GM12878 (cell line): ENCODE measurements at places on chromosomes 2 and 18. TPM values are rescaled to one million over a fixed set of nuclear protein-coding genes. Genes with fewer than 3 reads are reported as not detected.
A peak's percentile ranks its signal among the peaks of the same experiment; 100 is the strongest.

DNA sequence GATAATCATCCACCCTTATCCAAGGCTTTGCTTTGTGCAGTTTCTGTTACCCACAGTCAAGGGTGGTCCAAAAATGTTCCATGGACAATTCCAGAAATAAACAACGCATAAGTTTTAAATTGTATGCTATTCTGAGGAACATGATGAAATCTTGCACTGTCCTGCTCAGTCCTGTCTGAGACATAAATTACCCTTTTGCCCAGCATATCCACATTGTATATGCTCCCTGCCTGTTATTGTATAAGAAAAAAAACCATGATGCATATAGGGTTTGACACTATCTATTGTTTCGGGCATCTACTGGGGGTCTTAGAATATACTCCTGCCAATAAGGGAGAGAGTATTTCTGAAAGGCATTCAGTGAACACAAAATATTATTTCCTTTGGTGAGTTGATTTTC, 24.0 kb downstream of the LRRTM1 start:
- no peak for DNase-seq

- no peak for DNase-seq
Observed at GRCh38 chr2:231568785-231569435, 23.8 kb upstream of the TEX44 start.

DNA sequence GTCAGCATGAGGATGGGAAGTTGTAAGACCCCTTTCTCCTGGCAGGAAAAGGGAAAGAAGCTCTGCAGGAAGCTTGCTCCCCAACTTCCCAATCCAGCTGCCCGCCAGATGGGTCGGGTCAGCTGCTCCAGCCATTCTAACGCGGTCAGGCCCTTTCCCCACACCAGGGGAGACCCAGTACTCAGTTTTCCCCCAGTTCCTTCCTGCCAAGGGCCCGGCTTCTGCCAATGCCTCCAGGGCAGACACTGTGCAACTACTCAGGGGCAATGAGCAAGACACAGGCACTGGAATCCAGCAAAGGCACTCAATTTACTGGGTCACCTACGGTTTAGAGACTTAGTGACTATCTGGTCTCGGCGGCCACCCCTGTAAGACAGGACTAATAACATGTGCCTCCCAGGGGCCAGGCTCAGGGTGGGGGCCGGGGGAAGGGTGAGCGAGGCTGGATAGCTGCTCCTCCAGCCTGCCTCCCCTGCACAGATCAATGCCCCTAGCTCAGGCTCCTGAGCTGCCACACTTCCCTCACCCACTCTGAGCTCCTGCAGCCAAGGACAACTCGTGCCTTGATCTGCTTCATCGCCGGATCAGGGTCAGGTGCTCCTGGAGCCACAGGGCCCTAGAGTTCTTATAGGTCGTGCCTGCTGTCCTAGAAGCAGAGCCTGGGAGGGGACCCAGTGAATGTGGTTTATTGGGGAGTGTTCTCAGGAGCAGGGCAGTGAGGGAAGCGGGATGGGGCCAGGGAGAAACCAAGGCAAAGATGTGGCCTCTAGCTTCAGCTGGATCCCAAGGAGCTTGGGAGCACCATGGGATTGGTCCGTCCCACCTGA, 171.1 kb downstream of the ZFP36L2 start:
- DNase-seq = no peak

DNA sequence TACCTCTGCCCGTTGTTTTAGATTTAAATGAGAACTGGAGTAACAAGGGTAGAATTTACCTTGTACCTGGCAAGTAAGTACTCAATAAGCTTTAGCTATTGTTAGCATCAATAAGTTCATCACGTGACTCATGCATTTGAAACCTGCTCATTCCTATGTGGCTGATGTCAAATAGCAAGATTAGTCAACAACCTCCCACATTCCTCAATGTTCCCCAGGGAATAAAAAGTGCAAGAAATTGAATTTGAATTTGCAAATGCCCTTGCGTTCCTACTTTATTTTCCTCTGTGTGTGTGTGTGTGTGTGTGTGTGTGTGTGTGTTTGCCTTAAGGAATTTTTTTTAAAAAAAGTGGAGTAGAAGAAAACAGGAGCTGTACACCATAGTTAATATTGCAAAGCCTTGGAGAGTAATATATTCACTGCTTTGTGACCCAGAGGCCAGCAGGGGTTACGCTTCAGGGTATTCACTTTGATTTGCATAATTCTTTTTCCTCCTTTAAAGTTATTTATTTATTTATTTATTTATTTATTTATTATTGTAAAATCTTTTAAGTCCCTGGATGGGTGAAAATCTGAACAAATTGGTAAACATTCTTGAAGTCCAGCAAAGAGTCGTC, 43.9 kb upstream of the DNAH7 start:
- no peak for DNase-seq

- no peak for DNase-seq
Observed at GRCh38 chr2:230711224-230711623, 1.4 kb upstream of the CAB39 start.

DNA sequence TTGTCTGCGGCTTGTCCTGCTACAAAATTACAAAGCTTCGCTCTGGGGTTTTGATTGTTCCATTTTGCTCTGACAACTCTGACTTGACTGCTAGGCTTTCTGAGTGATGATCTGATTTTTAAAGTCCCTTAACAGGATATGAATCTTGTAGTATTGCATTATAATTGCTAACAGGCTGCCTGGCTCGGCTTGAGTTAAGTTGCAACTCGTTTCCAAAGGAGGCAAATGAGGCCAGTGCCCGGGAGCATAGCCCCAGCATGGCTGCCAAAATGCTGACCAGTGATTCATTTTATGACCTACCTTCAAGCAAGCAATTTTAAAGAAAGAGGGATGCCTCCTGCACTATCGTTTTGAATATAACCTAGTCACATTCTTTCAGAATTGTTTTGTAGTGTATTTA, 135.4 kb downstream of the COL6A3 start:
- no peak for DNase-seq

DNA sequence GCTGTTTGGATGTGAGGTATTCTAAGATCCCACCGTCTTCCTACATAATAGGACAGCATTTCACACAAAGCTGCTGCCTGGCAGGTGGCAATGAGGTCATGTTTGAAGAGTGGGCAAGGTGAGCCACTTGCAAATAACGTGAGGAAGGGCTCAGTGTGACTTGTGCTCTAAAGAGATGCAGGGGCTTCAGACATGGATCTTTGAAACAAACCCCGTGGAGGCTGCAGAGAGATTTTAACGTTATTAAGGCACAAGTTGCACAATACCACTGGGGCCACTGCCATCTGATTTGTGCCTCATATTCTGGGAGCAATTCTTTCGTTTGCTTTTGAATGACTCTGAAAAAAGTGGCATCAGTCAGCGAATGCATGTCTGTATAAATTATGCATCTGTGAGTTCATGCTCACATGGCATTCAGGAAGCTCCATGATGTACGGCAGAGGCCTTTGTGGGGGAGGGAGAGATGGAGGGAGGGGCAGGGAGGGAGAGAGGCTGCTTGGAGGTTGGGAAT, 362.0 kb downstream of the SOX11 start:
- no peak for DNase-seq

DNA sequence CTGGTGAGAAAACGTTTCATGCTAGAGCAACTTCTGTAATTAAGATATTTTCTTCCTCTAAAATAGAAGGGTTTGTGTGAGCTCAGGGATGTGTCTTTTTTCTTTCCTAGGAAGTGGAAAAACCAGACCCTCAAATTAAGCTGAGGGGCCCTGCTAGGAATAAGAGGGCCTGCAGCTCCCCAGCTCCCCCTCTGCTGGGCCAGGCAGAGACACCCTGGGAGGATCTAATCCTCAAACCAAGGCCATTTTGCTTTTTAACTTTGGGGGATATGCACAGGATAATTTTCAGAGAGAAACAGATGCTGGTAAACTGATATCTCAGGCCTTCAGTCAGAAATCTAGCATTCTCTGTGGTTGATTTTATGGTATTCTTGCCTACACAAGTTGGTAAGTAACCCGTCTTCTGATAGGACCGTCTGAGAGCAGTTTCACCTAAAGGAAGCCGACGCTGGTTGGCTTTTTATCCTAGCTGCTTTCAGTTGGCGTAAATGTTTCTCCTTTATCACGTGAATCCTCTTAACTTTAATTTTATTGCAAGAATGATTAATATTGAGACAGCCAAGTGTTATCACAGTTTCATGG, 34.8 kb downstream of the SNTG2 start:
- no peak for DNase-seq

- DNase-seq = no peak
Observed at GRCh38 chr2:72994282-72994990, 77.1 kb downstream of the SFXN5 start.

GRCh38 chr2:27074738-27075565, 3.5 kb upstream of the EMILIN1 start:
- DNase-seq = peak; percentile 46

DNA sequence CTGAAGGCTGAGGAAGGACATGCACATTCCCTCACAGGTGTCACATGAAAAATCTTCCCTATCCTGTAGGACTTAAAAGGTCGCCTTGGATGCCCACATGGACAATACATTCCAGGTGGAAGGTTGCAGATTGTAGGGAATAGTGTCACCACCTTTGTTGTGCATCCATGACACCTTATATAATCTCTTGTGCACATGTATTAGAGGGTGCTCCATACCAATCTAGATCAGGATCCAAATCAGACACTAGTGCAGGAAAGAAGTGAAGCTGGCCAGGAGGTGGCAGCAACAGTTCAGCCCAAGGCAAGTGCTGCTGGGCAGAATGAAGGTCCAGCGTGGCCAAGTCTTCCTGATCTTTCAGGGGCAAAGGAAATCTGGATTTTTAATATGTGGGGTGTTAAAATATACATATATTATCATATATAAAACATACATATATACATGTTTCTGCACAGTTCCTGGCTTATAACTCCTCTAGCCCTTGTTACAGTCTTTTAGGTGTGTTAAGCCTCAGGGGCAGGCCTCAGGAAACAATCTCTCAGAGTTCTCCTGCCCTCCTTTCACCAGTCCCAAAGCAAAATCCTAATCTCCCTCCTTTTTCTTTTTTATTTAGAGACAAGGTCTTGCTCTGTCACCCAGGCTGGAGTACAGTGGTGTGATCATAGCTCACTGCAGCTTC, 16.6 kb downstream of the NIF3L1 start:
- no peak for DNase-seq

Gene SERPINB3
- not detected in 2 replicates for total RNA-seq

Gene PIGN
- total RNA-seq = 19.7 and 22.5 TPM in 2 replicates

DNA sequence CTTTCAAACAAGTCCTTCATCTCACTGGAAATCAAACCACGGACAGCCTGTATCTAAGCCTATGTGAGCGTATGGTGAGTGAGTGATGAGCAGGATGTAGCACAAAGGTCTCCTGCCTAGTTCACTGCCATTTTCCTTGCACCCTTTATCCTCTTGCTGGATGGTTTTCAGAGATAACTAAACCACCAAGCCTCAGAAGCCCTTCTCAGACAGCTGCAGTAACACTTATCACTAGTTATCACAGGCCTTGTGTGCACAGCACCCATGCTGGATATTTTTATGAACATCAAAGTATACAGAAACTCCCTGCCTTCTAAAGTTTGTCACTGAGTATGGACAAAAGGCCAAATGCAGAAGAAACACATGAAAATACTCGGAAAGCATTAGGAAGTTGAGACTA, 69.5 kb downstream of the C1D start:
- no peak for DNase-seq

- DNase-seq = no peak
Observed at GRCh38 chr2:15893689-15894480, 46.5 kb upstream of the MYCN start.

- no peak for DNase-seq
Observed at GRCh38 chr2:238865744-238866355, 18.0 kb downstream of the TWIST2 start.

DNA sequence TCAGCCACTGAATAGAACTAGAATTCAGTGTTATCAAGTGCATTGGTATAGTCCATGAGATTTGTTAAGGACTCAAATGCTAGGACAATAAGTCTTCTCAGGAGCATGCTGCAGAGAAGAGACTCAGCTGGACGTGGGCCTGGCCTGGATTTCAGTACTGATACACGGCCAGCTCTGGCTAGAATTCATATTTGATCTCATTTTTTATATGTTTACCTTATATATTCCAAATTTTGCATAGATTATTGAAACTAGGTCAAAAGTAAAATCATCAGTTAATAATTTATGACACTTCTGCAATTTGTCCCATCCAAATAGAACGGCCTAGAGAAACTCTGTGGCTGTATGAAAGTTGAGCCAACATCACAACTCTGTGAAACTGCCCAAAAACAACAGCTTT, 262.0 kb downstream of the DLGAP1 start:
- DNase-seq = no peak

DNA sequence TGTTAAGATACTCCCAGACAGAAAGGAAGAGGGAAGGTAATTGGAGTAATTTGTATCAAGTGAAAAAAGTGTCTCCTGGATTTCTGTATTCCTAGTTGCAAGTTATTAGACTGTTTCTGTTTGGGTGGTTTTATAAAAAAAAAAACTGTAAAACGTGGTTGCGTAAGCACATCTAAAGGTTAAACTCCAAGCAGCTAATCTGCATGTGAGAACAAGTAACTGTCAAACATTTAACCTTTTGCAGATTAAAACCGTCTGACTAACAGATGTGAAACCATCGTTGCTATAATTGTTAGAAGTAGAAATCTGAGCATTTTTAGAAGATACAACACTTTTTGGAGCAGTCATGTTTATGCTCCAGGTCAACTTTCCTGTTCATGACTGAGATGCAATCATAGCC, 72.3 kb downstream of the AFF3 start:
- no peak for DNase-seq

DNA sequence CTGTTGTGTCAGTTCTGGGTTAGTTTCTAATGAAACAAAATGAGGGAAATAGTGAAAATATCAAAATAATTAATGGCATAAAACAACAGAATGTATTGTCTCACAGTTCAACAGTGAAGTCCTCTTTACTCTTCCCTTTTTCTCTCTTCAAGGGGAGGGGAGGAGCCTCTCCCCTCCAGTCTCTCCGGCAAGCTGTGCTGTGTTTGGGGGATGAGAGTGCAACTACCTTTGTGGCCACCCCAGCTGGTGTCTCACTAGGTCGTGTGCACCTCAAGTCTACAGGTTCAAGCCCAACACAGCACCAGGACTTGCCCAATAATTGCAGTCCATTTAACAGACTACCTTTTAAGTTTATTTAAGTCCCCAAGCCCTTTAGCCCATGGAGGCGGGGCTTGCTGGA, 271.7 kb upstream of the DOK6 start:
- no peak for DNase-seq

Gene CXCR1
- total RNA-seq = not detected in 2 replicates

DNA sequence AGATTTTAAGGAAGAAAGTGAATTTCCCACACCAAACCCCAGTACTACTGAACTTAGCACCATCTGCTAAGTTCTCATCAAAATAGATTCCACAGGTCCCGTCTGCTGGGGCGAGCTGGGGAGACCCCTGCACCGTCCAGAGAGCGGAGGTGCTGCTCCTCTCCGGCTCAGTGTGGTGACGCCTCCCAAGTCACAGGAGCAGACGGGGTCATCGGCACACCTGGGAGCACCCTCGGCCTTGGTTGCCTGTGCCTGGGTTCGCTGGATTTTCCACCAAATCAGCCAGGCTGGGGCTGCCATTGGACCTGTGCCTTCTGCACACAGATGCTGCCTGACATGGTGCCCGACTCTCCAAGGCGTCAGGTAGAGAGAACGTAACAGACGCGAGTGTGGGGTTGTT, 141.3 kb downstream of the PXDN start:
- DNase-seq = no peak
